A549 treated with CpdA at 1 μM for 4 hours (cell line): ENCODE measurements at places on chromosomes 1 and 21. TPM values are rescaled to one million over a fixed set of nuclear protein-coding genes. Genes with fewer than 3 reads are reported as not detected.

Gene MR1
- 6.5 to 9.6 TPM (median 7.3 TPM) in 5 replicates for total RNA-seq

Gene KRTAP15-1
- total RNA-seq = not detected in 5 replicates

Gene AQP10
- total RNA-seq = not detected in 5 replicates

Gene S100A1
- total RNA-seq = 0.55 to 0.96 TPM (median 0.86 TPM) in 4 of 5 replicates, not detected in the other

Gene IFNLR1
- total RNA-seq = 0.73 to 1.6 TPM (median 1.1 TPM) in 5 replicates

Gene KLHL20
- total RNA-seq = 9.4 to 15.5 TPM (median 12.4 TPM) in 5 replicates

Gene RBM11
- total RNA-seq = not detected in 5 replicates

Gene S1PR1
- 0.06 to 0.08 TPM (median 0.06 TPM) in 3 of 5 replicates, not detected in the others for total RNA-seq

Gene SIM2
- total RNA-seq = 10.6 to 13.9 TPM (median 12.8 TPM) in 5 replicates

Gene C1QTNF12
- 0.69 to 1.9 TPM (median 1.4 TPM) in 5 replicates for total RNA-seq

Gene HJV
- not detected in 5 replicates for total RNA-seq

Gene RGS13
- not detected in 5 replicates for total RNA-seq

Gene SLC16A4
- 26.5 to 40.2 TPM (median 37.4 TPM) in 5 replicates for total RNA-seq

Gene TMPRSS2
- 0.02 to 0.13 TPM (median 0.09 TPM) in 3 of 5 replicates, not detected in the others for total RNA-seq

Gene STRIP1
- 11.2 to 14.5 TPM (median 13.2 TPM) in 5 replicates for total RNA-seq

Gene SPRR4
- total RNA-seq = not detected in 5 replicates

Gene MAN1C1
- 0.18 to 0.35 TPM (median 0.19 TPM) in 5 replicates for total RNA-seq

Gene HES4
- total RNA-seq = 23.7 to 67.7 TPM (median 49.6 TPM) in 5 replicates

Gene NAXE
- total RNA-seq = 131 to 175 TPM (median 166 TPM) in 5 replicates

Gene FNDC5
- 0.47 to 0.71 TPM (median 0.54 TPM) in 5 replicates for total RNA-seq

Gene CFHR5
- not detected in 5 replicates for total RNA-seq

Gene IGSF3
- 17.9 to 23.4 TPM (median 21.2 TPM) in 5 replicates for total RNA-seq

Gene PAFAH2
- 6.9 to 9.1 TPM (median 7.8 TPM) in 5 replicates for total RNA-seq

Gene LRRC7
- total RNA-seq = not detected in 5 replicates

Gene PCAT6
- total RNA-seq = 2.5 to 3.9 TPM (median 3.6 TPM) in 5 replicates
